ENCODE measurements at places on chromosomes 2 and 18.

- no peak for DNase-seq
Measured at GRCh38 chr2:3354986-3355385, 22.6 kb downstream of the EIPR1 start.

DNA sequence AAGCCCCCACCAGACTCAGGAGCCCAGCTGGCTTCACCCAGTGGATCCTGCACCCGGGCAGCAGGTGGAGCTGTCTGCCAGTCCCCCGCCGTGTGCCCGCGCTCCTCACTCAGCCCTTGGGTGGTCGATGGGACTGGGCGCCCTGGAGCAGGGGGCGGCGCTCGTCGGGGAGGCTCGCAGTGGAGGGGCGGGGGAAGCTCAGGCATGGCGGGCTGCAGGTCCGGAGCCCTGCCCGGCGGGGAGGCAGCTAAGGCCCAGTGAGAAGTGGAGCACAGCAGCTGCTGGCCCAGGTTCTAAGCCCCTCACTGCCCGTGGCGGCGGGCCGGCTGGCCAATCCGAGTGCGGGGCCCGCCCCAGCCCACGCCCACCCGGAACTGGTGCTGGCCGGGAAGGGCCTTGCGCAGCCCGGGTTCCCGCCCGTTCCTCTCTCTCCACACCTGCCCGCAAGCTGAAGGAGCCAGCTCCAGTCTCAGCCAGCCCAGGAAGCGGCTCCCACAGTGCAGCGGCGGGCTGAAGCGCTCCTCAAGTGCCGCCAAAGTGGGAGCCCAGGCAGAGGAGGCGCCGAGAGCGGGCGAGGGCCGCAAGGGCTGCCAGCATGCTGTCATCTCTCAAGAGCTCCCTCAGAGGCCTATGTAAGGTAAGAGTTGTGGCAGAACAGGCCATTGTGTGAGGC, 1307.8 kb upstream of the TMEFF2 start:
- DNase-seq, result no peak

DNA sequence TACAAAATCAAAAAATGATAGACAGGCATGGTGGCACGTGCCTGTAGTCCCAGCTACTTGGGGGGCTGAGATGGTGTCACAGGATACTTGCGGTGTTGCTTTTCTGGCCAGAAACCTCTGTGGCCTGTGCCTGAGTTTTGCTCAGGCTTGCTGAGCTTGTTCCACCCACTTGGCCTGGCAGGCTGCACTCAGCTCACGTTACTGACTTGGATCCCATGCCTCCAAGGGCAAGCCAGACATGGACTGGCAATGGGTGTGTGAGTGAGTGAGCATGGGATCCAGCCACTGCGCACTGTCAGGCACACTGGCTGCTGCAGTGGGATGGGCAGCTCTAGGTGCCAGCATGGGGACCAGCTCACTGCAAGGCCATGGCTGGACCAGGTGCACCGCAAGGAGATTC, 67.9 kb downstream of the NCAPH start:
- DNase-seq, result no peak

- DNase-seq, result no peak
Measured at GRCh38 chr2:81195774-81196382, 891.3 kb upstream of the LRRTM1 start.

- DNase-seq, result no peak
Measured at GRCh38 chr2:168910330-168910729, 9.2 kb downstream of the G6PC2 start.

DNA sequence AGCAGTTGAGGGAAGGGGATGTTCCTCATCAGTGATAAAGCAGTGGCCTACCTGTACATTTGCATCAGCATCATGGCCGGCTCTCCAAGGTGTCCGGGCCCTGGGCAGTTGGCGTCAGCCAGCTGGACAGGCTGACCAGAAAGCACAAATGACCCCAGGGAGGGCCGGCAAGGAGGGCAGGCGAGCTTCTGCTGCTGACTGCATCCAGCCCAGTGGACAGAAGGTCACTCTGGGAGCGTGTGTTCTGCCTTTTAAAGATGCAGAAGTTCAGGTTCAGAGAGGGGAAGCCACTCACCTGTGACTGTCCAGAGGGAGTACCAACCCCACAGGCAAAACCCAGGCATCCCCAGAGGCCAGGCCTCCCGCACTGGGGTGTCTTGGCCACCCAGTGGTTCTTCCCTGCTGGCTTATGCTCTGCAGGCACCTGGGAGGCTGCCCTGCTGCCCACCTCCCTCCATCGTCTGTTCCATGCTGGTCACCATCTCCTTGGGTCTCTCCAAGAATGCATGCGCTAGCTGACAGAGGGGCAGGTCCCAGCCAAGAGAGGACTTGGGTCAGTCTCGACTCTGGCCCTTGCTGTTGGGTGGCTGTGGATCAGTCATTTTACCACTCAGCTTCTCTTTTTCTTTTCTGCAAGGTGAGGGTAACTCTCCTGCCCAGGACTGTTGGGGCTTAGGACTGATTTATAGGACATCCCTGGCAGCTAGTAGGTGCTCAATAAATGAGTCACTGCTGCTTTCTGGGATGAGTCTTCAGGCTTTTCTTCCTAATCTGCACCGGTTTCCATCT, 89.9 kb downstream of the INHBB start:
- DNase-seq, result no peak

GRCh38 chr2:26770986-26771586, 7.0 kb downstream of the SLC35F6 start:
- DNase-seq, result peak; percentile 68

- DNase-seq, result peak; percentile 92
Measured at GRCh38 chr2:53028225-53028624, 739.4 kb upstream of the CHAC2 start.

DNA sequence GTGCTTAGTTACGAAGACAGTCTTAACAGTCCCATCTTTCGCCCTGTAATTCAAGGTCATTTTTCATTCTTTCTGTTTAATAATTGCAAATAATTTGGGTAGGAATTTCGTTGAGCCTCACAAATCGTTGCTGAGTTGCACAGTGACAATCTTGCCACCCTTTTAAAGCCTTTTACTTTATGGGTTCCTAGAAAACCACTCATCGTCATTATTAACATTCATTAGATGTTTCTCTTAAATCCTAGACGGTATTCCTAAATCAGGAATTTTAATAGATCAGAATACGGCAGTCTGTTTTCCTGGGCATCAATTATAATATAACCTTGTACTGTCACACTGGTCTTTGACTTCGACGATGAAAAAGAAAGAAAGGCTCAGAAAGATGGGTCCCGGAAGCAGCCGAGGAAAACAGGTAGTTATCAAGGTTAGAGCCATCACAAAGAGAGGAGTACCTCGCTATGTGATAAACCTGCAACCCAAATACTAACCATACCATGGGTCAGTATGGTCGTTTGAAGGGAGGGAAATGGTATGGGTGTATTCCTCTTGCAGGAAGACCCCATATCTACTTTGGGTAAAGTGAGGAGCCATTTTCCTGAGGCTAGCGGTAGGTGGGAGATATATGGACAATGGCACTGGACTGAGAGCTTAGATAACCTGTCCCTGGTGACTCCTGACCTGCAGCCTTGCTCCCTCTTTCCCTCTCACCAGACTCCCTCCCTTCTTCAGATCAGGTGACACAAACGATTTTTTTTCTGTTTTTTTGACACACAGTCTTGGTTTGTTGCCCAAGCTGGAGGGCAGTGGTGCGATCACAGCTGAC, 981 bp upstream of the SF3B1 start:
- no peak for DNase-seq

GRCh38 chr18:78939734-78940494, 39.7 kb upstream of the SALL3 start:
- no peak for DNase-seq

- DNase-seq, result no peak
Measured at GRCh38 chr2:148875387-148876051, 492 bp downstream of the KIF5C start.

- DNase-seq, result no peak
Measured at GRCh38 chr2:235148201-235149170, 196.7 kb downstream of the SH3BP4 start.

GRCh38 chr18:12470382-12471075, 62.8 kb downstream of the PRELID3A start:
- DNase-seq, result no peak

GRCh38 chr2:128354726-128355470, 36.2 kb upstream of the HS6ST1 start:
- DNase-seq, result peak; percentile 89

DNA sequence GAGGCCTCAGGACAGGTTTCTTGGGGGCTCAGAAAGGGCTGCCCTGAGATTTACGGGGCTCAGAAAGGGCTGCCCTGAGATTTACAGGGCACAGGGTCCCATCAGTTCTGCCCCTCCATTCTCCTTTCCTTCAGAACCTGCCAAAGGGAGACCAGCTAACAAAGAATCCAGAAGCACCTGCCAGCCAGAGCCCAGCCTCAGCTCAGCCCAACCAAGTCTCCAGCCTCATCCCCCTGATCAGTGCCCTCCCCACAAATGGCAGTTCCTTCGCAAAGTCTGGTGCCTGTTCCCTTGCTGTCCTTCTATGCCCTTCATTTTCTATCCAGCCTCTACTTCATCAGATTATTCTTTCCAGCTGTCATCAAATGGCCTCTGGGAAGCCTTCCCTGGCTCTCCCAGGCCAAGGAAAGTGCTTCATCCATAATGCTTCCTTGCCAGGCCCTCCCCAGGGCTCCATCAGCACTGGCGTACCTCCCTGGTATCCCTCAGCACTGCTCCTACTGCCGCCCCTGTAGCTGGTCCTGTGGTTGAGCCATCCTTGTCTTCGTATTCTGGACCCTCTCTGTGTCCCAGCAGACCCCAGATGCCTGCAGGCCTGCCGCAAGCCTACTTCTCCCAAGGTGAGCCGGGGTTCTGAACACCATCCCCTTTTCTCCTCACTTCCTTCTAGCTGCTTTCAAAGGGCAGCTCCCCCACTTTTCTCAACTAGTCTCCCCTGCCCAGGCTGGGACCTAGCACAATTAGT, 96.2 kb upstream of the EPAS1 start:
- no peak for DNase-seq

DNA sequence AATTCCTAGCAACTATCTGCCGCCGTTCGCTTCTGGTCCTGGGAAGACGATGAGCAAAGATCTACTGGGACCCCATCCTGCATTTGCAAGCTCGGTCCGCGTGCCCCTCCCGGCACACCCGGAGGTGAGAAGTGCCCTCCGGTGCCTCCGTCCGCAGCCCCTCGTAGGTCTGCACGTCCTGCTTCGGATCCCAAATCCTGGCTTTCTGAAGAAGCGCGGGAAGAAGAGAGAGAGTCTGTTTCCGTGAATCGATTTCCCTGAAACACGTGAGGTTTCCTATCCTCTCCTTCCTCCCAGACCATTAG, 5.0 kb upstream of the OSR1 start:
- DNase-seq, result no peak

GRCh38 chr2:239833269-239834109, 191.7 kb downstream of the NDUFA10 start:
- DNase-seq, result no peak

DNA sequence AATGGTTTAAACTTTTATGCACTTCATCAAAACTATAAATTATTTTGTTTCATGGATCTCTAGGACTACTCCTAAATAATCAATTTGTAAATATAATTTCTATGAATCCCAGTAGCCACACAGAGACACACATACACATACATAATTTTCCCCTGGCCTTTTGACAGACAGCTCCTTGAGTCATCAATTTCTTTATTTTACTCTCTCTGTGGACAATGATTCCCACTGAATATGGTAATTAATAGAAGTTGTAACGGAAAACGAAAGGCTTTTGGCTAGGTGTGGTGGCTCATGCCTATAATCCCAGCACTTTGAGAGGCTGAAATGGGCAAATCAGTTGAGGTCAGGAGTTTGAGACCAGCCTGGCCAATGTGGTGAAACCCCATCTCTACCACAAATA, 235.1 kb downstream of the EPHA4 start:
- DNase-seq, result no peak

Data from fibroblast of skin of scalp (primary cell).